CD4-positive, alpha-beta T cell treated with Interleukin-4 for 4 hours (primary cell): ENCODE measurements at places on chromosomes 11 and 22.

GRCh38 chr11:127524618-127525017 lies 524.0 kb upstream of the KIRREL3 start:
- no peak for DNase-seq

GRCh38 chr22:31948002-31948401 lies 3.7 kb downstream of the YWHAH start:
- DNase-seq = no peak

DNA sequence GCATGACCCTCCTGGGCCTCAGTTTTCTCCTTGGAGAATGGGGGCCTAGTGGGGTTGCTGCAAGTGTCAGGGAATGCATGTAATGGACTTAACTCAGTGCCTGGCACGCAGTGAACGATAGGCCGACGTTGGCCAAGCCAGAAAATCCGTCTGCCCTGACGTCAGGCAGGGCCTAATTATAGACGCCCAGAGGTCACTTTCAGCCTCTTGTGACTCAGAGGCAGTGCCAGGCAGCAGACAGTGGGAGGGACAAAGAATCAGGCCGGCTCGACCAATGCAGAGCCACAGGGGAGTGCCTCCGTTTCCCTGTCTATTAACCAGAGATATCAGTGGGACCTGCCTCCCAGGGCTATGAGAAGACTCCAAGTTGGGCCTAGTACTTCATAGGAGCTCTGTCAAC lies 115.0 kb downstream of the MN1 start:
- no peak for DNase-seq

GRCh38 chr22:49241174-49241851 lies 586.4 kb downstream of the BRD1 start:
- no peak for DNase-seq

DNA sequence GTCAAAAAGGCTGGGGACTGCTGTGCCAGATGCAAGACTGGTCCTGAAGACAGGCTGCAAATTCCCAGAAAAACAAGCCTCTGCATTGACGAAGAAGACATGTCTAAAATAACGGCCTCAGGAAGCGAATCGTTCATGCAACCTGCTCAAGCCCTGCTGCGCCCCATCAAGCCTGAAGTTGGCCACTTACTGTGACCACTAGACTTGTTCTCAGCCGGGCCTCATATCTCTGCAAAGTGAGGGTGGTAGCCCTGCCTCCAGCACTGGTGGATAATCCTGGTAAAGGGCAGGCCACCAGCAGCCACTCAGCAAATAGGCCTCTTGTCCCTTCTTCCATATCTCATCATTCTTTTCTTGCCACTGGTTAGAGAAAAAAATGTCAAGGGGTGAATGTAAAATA lies 11.8 kb downstream of the LTO1 start:
- no peak for DNase-seq

DNA sequence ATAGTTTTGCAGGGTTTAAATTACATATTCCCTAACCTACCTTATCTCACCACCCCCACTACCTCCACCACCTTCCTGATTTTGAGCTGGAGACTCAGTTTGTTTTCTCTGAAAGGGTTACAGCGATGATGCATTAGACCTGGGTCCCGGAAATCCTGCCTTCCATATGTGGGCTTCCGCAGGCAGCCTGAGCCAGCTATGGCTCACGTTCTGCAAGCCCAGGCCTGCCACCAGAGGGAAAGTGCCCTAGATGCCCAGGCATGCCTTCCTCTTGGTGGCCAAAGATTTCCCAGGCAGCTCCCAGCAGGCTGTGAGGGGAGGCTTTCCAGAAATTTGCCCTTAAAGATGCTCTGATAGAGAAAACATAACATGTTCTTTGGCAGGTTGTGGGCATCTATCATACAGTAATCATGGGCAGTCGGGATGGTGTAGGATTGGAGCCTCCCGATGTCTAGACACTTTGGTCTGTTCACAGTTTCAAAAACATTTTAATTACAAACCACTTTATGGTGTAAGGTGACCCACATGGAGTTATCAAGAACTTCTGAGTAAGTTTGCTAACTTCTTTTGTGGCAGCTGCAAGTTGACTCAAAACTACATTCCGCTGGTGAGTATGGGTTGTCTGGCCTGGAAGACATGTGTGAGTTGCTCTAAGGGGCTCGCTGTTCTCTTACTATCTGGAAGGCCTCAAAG lies 79.3 kb downstream of the MICAL2 start:
- DNase-seq = peak; percentile 63

DNA sequence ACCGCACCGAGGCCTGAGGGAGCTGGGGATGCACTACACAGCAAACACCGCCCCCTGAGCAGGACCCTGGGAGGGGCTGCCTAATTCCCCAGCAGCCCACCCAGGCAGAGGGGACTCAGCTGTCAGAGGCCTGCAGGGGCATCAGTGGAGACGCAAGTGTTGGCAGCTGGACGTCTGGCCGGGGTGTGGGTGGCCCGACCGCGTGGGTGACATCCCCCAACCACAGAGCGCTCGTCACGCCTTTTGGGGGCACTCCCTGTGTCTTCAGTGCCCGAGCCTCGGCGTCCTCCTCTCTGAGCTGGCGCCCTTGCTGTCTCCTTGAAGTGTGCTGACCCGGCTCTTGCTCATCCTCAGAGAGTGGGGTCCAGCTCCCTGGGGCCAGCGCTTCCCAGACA lies 150.2 kb downstream of the BRD1 start:
- no peak for DNase-seq

DNA sequence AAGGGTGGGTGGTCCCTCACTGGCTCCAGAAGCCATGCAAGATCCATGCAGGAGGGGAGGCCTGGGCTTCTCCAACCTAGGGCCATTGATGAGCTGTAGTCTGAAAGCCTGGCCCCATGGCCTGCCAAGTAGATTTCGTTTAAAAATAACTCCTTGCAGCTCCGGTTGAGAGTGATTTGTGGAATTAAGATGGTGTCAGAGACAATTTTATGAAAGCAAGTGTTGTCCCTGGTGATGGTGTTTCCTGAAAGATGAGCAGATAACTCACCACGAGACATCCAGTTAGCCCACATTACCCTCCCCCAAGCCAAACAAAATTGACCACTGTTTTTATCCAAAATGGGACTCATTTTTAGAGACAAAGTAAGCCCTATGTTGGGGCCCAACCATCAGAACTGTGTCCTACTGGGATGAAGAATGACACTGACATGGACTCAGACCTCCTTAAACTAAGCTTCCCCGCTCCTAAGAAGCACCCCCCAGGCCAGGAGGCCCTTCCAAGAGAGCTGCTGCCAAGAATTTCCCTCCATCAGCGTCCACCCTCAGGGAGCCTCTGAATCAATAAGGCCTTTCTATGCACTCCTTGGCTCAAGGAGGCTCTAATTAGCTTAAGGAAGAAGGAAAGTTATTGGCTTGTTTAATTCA lies 174.2 kb upstream of the NCAM1 start:
- no peak for DNase-seq

- DNase-seq = peak; percentile 96
These were observed 11.7 kb upstream of the SORL1-AS1 start for GRCh38 chr11:121464352-121464946.

- no peak for DNase-seq
These were observed 16.3 kb downstream of the HTR3A start for GRCh38 chr11:113991170-113991569.

GRCh38 chr22:25054943-25055511 lies 102.5 kb downstream of the KIAA1671 start:
- DNase-seq = peak; percentile 30

- no peak for DNase-seq
These were observed 28.7 kb upstream of the RTL6 start for GRCh38 chr22:44526779-44527126.

- no peak for DNase-seq
These were observed 63.2 kb downstream of the SHANK2 start for GRCh38 chr11:71188886-71189767.
